ENCODE measurements at places on chromosomes 16 and 17.

GRCh38 chr17:57995076-57995956, 7.3 kb upstream of the VEZF1 start:
- peak; percentile 86 for DNase-seq

DNA sequence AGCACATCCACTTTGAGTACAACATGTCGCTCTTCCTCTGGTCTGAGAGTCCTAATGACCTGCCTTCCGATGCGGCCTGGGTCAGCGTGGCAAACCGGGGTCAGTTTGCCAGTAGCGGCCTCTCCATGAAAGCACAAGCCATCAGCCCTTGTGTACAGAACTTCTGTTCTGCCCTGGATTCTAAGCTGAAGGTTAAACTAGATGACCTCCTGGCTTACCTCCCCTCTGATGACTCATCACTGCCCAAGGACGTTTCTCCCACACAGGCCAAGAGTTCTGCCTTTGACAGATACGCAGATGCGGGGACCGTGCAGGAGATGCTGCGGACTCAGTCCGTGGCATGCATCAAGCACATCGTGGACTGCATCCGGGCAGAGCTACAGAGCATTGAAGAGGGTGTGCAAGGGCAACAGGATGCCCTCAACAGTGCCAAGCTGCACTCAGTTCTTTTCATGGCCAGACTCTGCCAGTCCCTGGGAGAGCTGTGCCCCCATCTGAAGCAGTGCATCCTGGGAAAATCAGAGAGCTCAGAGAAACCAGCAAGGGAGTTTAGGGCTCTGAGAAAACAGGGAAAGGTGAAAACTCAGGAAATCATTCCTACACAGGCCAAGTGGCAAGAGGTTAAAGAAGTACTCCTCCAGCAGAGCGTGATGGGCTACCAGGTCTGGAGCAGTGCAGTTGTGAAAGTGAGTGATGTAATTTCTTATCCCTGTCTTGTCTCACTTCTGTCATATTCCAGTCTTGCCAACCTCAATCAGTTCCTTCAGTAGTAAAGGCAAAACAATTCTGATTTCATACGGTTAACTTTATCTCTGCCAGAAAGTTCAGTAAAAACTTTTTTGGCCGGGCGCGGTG, 8.6 kb downstream of the COG1 start:
- DNase-seq = no peak

GRCh38 chr16:31273676-31274075, 13.9 kb downstream of the ITGAM start:
- no peak for DNase-seq

DNA sequence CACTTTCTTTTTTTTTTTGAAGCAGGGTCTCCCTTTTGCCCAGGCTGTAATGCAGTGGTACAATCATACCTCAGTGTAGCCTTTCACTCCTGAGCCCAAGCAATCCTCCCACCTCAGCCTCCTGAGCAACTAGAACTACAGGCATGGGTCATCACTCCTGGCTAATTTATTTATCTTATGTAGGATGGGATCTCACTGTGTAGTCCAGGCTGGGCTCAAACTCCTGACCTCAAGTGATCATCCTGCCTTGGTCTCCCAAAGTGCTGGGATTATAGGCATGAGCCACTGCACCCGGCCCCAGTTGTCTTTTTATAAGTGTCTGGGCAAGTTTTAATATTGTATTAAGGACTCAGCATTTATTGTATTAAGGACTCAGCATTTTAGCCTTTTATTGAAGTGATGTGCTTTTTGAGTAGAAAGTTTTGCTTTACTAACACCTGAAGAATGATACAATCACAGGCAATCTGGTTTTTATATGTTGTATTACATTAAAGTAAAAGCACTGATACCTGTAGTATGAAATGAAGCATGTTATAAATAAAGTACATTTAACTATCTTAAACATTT, 22.9 kb downstream of the VMP1 start:
- no peak for DNase-seq

DNA sequence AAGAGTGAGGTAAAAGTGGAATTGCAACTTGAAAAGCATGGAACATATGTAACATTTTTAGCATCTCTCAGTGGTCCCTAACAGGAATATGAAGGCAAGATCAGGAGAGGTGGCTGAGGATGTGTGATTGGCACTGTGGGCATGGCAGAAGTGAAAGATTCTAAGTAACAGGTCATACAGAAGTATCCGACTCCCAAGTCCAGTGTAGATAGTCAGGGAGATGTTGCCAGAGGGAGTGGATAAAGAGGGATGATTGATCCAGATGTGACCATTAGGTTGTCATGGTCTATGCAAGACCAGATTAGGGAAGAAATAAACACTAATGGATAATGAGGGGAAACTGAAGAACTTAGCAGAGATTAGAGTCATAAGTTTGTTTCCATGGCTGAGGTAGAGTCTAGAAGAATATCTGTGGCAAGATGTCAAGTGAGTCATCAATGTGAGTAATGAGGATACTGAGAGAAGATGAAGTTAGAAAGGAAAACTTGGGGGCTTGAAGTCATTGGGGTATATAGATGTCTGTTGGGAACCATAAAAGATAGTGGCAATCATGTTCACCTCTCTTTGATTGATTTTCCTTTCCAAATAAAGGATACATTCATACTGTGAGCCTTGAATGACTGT, 23.9 kb upstream of the CAPNS2 start:
- peak; percentile 3 for DNase-seq

GRCh38 chr16:14193316-14193871, 122.3 kb downstream of the MRTFB start:
- DNase-seq = no peak

DNA sequence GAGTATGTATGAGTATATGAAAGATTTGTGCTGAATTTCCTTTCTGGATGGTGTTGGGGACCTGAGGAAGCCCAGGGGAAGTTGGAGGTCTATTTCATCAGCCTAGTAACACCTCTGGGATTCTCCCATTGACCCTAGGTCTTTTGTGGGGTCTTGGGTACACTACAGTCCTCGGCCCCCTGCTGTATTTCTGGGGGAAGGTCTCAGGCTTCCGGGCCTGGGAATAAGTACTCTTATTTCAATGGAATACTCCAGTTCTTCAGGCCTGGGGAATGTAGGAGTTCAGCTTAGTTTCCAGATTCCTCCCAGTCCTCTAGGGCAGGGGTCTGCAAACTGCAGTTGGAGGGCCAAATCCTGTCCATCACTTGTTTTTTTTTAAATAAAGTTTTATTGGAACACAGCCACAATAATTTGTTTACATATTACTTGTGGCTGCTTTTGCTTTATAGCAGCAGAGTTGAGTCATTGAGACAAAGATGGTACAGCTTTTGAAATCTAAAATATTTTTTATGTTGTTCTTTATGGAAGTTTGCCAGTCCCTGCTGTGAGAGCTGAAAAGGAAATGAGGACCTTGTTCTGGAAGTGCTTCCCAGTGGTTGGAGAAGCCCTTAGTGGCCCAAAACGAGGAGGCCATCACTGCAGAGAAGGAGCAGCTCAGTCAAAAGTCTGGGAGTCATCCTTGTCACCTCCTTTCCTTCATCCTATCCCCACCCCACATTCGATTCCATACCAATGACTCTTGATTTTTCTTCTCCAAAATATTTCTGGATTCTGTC, 142.5 kb upstream of the HS3ST2 start:
- no peak for DNase-seq

DNA sequence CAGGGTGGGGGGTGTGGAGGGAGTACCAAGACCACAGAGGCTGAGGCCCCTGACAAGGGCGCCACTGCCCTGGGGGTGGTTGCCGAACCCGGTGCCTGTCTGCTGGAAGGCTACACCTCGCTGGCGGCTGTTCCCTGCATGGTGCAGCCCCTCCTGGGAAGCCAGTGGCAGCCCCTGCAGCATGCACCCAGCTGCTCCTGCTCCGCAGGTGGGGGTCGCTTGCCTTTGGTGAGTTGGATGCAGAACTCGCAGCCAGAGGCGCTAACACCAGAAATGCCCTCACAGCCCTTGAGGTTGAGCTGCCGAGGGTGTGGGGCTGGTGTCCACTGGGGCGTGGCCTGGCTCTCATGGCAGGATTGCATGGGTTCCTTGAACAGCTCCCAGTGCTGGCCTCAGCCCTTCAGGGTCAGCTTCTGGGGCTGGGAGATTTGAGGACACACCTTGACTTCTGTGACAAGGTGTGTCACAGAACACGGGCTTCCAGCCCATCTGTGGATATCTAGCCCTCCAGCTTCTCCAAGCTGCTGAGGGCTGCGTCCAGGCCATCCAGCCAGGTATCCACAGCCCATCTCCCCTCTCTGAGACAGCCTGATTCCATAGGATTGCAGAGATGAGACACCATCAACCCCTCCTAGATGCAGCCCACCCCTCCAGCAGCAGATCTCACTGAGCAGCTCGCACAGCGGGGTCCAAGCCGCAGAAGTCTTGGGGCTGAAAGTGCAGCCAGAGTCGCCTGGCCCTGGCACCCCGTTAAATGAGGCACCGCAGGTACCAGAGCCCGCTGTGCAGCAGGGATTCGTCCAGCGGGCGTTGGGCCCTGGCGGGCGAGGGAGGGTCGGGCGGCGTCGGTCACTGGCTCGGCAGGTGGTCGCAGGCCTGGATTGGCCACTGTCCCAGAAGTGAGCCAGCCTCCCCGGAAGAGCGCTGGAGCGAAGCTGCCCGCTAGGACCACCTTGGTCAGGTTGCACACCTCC, 586.3 kb downstream of the KCNJ18 start:
- no peak for DNase-seq

GRCh38 chr16:1034230-1035065, 38.1 kb upstream of the SSTR5 start:
- DNase-seq = no peak

- DNase-seq = no peak
Measured at GRCh38 chr16:30888856-30889499, 4.9 kb downstream of the BCL7C start.

DNA sequence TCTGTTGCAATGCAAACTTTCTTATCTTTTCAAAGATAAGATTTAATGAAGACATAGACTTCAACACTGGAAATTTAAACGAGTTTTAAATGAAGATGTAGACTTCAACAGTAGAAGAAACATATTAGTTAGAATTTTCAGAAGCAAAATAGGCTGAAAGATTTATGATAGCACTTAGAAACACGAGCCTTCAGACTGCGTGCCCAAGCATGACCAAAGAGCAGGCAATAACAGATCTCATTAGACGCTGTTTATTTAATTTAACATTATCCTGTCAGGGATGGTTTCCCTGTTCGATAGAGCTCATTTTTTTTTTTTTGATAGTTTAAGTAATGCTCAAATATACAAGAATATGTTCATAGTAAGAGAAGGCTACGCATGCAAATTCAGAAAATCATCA, 604.7 kb upstream of the SOX9 start:
- no peak for DNase-seq

GRCh38 chr16:67538666-67539101, 10.1 kb downstream of the RIPOR1 start:
- no peak for DNase-seq

GRCh38 chr17:50356892-50357510, 11.1 kb downstream of the XYLT2 start:
- DNase-seq = no peak

- DNase-seq = peak; percentile 53
Measured at GRCh38 chr17:79808763-79809529, 12.1 kb upstream of the CBX8 start.

- DNase-seq = no peak
Measured at GRCh38 chr17:65495122-65496055, 66.1 kb downstream of the AXIN2 start.

GRCh38 chr16:6969594-6969993, 363.1 kb upstream of the RBFOX1 start:
- no peak for DNase-seq

GRCh38 chr17:44012391-44012790, 2.4 kb downstream of the TMEM101 start:
- no peak for DNase-seq

DNA sequence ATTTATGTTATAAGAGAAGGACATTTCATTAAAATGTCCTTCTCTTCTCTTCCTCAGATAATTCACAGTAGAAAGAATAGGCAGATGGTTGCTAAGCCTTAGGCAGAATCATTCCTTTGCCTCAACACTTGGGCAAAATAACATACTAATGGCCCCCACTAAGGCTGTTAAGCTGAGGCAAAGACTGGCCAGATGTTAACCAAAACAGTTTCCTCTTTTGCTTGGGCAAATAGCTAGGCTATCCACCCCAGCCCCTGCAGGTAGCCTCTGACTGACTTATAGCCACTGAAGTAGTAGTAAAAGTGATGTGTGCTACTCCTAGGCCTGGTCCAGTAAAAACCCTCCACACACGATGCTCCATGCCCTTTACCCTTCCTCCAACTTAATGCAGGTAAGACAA, 55.2 kb downstream of the SPAG9 start:
- DNase-seq = no peak

DNA sequence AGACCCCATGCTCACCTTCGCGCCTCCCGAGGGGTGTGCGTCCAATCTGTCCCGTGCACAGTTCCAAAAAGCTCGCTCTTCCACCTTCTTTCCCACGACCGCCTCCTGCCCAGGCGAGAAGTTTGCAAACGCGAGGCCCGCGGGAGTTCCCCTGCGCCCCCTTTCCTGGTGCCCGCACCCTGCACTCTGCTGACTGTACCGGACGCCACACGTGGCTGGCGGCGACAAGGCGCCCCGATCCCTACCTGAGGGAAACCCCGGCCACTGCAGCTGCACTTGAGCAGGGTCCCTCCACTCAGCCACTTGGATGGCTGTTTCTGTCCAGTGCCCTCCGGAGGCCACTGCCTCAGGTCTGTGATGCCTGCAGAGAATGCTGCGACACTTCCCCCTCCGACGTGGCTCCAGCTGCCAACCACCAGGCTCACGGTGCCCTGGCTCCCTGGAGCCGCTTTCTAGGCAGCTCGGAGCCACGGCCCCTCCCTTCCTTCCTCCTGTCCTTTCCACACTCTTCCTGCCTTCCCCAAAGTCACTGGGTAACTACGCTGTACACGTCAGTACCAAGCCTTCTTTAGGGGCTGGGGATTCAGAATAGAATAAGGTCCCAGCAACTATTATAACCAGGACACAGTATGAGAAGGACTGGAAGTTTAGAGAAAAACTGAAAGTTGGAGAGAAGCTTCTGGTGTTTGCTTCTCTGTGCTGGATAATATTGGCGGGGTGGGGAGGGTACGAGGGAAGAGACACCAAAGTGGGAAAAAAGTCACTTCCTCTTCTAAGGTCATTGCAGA, at the start of gene MLKL:
Gene MLKL (minus strand): TSS at position 425 of the 788 bp plus-strand sequence. CDS start 5,105 bp downstream, outside the sequence.
- peak; percentile 97 for DNase-seq

DNA sequence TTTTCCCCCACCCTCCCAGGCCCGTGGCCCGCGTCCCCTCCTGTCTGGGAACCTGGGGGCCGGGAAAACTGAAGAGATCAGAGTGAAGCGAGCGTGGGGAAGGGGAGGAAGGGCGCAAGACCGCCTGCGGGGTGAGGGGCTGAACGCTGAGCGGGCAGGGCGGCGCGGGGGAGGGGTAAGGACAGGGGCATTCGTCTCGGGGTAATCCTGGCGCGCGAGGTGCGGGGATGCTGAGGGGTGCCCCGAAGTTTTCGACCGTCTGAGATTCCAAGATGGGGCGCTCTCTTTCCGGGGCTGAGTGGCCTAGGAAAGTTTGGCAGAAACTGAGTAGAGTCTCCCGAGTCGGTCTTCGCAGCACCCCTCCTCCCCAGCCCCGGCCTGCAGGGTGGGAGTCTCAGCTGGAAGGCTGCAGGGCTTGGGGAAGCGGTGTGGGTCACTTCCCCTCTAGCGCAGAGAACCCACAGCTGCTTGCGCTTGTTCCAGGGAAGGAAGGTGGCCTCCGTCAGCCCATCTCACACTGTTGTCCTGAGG, 555 bp downstream of the TTYH2 start:
- peak; percentile 71 for DNase-seq

GRCh38 chr17:55432358-55433028, 10.9 kb upstream of the MMD start:
- DNase-seq = no peak
